ENCODE measurements at places on chromosomes 12 and 14. TPM values are rescaled to one million over a fixed set of nuclear protein-coding genes. Genes with fewer than 3 reads are reported as not detected.

CCDC196 gene
- total RNA-seq, result not detected

DNA sequence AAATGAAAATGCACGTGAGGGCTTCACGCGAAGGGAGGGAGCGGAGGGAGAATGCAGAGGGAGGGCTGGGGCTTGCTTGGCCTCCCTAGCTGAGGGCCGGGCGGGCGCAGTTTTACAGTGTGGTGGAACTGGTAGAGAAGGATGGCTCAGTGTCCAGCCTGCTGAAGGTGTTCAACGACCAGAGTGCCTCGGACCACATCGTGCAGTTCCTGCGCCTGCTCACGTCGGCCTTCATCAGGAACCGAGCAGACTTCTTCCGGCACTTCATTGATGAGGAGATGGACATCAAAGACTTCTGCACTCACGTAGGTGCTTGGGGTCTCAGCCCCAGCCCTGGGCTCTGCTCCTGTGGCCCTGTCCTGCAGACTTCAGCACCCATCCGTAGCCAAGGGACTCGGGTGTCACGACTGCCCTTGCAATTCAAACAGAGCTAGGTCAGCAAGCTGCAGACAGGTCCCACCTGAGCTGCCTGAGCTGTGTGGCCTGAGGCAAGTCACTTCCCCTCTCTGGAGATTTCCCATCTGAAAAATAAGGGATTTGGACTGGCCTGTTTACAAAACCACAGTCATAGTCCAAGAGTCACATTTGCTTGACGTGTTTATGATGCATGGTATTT, 18.4 kb downstream of the OTUB2 start:
- H3K4me3 ChIP-seq, result no peak overlapping the region
- peak; percentile 23 for DNase-seq
- no peaks in the 10 kb centered on the region for H3K4me1 ChIP-seq
- peaks cover 41% of the 10 kb centered on the region for H3K36me3 ChIP-seq
- no peaks in the 10 kb centered on the region for H3K27me3 ChIP-seq
- no peak overlapping the region for H3K27ac ChIP-seq

TPPP2 gene
- total RNA-seq, result not detected

- peak; percentile 37 for DNase-seq
- no peaks in the 10 kb centered on the region for H3K27me3 ChIP-seq
- H3K27ac ChIP-seq, result peak overlapping the region; percentile 74
- peaks cover 51% of the 10 kb centered on the region for H3K4me1 ChIP-seq
Observed at GRCh38 chr12:9673404-9674225, 4.1 kb downstream of the CLEC2D start.

Data from T-cell (primary cell).